Activated naive CD8-positive, alpha-beta T cell treated with anti-CD3 and anti-CD28 coated beads for 36 hours (primary cell): ENCODE measurements at places on chromosomes 16 and 17. TPM values are rescaled to one million over a fixed set of nuclear protein-coding genes. Genes with fewer than 3 reads are reported as not detected.

- no peak for DNase-seq
Observed at GRCh38 chr17:29848737-29849136, 81.3 kb downstream of the SSH2 start.

GRCh38 chr16:87602821-87603683 is 744 bp downstream of the JPH3 start:
- no peak for DNase-seq

DNA sequence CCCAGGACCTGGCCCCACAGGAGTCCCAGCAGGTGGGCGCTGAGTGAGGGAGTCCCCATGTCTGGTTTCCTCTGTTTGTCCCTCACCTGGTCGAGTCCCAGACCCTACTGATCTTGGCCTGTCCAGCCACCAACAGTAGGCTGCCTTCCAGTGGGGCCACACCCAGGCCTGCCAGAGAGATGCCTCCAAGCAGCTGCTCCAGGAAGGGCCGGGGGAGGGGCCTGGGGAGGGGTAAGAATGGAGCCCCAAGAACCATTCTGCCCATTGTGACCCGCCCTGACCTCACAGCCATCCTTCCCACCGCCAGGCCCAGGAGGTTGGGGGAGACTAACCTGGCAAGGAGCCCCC is 736 bp downstream of the SPATA20 start:
- no peak for DNase-seq

- DNase-seq, result no peak
Observed at GRCh38 chr17:75639771-75640555, 6.7 kb downstream of the SMIM5 start.

- peak; percentile 59 for DNase-seq
Observed at GRCh38 chr17:47694581-47695428, 844 bp downstream of the TBKBP1 start.

MYADML2 gene
- not detected for total RNA-seq
